ENCODE measurements at places on chromosomes 12 and 14.

- DNase-seq, result no peak
Measured at GRCh38 chr12:114780746-114781399, 96.9 kb upstream of the TBX3 start.

DNA sequence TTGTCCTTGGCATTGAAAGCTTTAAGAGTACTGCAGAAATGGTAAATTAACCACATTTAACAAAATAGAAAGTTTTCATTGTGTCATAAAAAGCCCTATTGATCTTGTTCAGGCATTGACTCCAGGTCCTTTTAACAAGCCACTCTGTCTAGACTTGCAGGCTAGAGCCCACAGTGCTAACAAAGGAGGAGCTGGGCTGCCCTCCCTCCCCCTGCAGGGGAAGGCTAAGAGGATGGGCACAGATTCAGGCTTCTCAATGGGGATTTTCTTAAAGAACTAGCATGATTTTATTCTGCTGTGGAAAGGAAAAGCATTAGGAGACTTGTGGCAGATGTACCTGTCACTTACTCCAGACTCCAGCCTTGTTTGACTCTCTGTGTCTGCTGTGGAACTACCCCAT is 463.6 kb downstream of the NRXN3 start:
- DNase-seq, result no peak

GRCh38 chr12:105748806-105749600 is 389.8 kb downstream of the NUAK1 start:
- no peak for DNase-seq

DNA sequence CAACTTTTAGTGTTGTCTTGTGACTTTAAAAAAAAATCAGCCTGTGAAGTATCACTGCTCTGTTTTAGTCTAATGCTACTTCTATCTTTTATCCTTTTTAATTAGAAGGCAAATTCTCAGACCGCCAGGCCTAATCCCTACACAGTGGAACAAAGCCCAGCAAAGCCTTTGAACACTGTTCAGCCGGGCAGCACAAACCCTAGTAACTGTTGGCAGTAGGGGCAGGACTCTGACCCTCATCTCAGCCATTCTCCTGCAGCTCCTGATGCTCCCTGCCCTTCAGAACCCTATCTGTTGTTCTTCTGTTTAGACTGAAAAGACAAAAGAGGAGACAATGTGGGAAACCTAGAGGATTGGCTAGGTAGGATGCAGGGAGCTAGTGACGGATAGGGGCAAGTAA is 78.0 kb upstream of the OTX2 start:
- DNase-seq, result peak; percentile 43

- no peak for DNase-seq
Measured at GRCh38 chr12:71266606-71267005, 108.8 kb upstream of the TSPAN8 start.

DNA sequence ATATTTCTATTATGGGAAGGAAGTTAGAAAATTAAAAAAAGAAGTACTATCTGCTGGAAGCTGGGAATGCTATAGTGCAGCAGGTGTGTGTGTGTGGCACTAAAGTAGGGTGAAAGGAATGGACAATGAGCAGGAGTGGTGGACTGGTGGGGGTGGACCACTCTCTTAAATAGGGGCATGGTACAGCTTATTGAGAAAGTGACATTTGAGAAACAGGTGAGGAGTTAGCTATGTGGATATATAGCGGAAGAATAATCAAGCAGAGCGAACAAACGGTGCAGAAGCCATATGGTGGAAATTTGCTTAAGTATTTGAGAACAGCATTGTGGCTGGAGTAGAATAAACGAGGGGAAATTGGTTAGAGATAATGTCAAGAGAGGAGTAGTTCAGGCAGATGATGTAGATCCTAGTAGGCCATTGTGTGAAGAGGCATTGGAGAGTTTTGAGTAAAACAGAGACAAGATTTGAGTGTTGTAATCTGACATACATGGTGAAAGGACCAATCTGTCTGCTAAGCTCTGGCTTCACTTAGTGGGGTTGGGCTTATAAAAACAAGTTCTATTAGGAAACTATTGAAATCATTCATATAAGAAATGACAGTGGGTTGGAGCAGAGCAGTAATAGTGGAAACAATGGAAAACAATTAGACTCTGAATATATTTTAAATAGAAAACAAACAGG is 149.2 kb upstream of the SYT10 start:
- DNase-seq, result no peak

- DNase-seq, result peak; percentile 96
Measured at GRCh38 chr14:26598081-26598671, 343 bp upstream of the NOVA1 start.

GRCh38 chr14:47483449-47483848 is 192.0 kb downstream of the MDGA2 start:
- DNase-seq, result no peak

GRCh38 chr12:130183585-130184370 is 21.5 kb downstream of the FZD10 start:
- no peak for DNase-seq

- DNase-seq, result peak; percentile 73
Measured at GRCh38 chr14:60506010-60506409, 2.9 kb upstream of the SIX6 start.

- DNase-seq, result no peak
Measured at GRCh38 chr12:118846416-118846815, 134.9 kb upstream of the SRRM4 start.

GRCh38 chr14:50578433-50578832 is 18.5 kb downstream of the ATL1 start:
- DNase-seq, result no peak

GRCh38 chr14:22671622-22672021 is 27.5 kb upstream of the OR6J1 start:
- DNase-seq, result no peak

GRCh38 chr12:64180951-64181350 is 41.1 kb downstream of the KICS2 start:
- DNase-seq, result no peak

DNA sequence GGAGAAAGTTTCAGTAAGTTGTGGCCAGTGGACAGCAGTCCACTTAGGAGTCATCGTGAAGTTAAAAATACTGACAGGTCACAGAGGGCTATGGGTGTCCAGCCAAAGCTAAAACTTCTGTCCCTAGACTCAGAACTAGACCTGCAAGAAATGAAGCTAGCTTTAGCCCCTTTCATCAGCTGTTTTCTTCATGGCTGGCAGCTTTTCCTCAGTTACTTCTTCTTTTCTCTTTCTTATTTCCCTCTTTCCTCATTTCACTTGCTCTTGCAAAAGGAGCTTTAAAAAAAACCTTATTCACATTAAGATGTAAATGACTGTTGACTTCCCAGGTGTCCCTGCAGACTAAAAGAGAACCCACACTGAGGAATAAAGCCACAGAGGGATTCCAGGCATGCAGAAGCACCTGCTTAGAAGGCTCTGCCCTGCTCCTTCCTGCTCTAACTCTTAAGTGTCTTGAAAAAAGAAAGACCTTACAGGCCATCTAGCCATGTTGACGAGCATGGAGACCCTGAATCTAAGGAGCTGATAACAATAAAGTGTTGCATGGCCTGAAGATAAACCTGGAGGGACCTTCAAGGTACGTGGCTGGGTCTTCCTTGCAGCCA is 69.7 kb upstream of the CCND2 start:
- DNase-seq, result no peak

DNA sequence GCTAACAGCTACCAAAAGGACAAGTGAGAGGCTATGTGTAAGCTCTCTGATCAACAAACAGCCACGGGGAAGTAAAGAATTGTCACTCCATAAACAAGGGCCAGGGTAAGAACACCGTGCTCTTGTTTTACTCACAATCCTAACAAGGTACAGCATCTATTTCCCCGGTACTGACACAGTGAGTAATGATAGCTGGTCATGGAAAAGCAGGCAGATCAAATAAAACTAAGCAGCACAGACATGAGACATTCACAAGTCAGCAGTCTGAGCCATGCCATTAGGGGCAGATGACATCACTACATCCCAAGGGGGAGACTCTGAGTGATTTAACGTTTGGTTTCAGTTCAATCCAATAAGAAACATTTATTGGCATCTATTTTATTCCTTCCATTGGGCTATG is 54.4 kb downstream of the ARL6IP4 start:
- no peak for DNase-seq

DNA sequence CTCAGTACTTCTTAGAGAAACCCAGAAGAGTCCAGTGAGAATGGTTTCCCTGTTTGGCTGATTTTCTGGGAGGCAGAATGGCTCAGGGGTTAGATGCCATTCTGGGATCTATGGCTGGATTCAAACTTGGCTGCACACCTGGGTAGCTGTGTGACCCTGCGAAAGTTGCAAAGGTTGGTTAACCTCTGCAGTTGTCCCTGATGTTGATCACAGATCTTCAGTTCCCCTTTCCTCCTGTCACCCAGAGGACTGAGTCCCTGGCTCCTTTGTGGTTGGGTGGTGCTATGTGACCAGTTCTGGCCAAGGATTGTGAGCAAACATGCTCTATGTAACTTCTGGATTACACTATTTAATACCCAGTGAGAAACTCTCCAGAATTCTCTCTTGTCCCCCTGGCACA is 418.0 kb downstream of the RGS6 start:
- DNase-seq, result no peak

DNA sequence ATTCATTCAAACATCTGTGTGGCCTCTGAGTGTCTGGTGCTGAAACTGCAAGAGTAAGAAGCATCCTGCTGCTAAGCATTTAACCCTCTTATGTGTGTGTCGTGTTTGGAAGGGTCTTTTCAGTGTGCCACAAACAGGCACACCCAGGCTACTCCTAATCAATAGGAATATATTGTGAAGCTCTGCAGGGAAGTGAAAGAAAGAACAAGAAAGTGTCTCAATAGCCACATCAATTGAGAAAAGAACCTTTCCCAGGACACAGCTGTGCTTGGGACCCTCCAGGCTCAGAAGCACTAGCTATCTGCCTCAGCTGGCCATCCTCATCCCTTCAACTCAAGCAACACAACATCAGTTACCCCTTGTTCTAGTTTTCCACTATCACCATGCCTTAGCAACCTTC is 13.4 kb upstream of the KRAS start:
- DNase-seq, result no peak

DNA sequence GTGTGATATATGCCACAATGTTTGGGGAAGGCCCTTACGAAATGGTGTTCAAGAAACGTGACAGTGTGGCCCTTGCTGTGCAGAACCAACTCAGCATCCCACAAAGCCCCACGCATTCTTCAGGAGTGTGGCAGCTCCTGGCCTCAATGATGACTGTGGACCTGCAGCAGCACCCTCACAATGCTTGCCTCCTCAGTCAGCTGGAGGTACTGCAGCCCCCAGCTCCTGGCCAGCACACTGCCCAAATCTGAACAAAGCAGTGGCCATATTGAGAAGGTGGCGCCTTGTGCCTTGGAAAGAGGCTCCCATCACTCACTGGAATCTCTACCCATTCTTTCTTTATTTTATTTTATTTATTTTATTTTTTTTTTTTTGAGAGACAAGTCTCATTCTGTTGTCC is 10.4 kb downstream of the POLE2 start:
- no peak for DNase-seq

- DNase-seq, result peak; percentile 55
Measured at GRCh38 chr14:24398653-24399446, at the start of gene NYNRIN. NYNRIN (plus strand) TSS chr14:24399003; CDS start chr14:24399247, 244 bp downstream.

DNA sequence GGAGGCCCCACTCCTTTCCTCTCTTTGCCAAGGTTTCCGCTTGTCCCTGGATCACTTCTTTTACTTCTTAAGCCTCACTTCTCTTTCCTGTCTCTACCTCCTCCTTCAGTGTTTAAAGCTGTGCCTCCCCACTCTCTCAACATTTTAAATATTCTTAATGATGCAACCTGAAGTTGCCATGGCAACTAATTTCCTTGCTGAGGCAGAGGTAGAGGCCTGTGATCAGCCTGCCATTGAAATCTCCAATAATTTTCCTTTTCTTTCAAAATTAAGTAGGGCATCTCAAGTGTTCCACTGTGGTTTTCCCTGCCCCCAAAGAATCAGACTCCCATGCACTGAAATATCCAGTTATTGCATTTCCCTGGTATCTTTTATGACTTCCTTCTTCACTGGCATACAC is 108.6 kb upstream of the VRK1 start:
- no peak for DNase-seq

GRCh38 chr14:58751788-58752187 is 114.0 kb downstream of the DACT1 start:
- DNase-seq, result no peak

GRCh38 chr14:59037086-59037485 is 151.4 kb upstream of the DAAM1 start:
- no peak for DNase-seq

GRCh38 chr12:76444408-76444984 is 96.3 kb upstream of the BBS10 start:
- no peak for DNase-seq

GRCh38 chr14:89025561-89026236 is 201.2 kb downstream of the TTC8 start:
- DNase-seq, result no peak

DNA sequence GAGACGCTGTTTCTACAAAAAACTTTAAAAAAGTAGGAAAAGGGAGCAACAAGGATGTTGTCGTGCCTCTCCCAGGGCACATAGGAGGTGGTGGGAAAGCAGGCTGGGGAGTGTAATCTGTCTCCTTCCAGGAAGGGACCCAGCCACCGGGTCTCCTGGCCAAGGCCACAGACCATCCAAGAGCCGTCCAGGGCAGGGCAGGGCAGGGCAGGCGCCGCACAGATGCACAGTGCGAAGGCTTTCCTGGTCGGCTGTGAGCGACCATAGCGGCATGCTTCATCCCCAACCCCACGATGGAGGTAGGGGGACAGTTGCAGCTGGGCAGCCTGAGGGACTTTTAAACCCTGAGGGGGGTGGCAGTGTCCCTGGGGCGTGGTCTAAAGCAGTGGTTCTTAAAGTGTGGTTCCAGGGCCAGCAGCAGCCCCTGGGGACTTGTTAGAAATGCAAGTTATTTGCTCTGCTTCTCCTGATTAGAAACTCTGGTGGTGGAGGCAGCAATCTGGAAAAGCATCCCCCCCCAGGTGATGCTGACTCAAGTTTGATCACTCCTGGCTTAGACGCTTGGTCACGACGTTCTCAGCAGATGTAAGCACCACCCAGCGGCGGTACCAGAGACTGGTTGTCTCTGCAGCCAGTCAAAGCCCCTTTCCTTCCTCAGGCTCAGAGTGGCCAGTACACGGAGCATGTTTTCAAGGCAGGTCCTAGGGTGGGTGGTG is 197.4 kb upstream of the PRMT8 start:
- no peak for DNase-seq

DNA sequence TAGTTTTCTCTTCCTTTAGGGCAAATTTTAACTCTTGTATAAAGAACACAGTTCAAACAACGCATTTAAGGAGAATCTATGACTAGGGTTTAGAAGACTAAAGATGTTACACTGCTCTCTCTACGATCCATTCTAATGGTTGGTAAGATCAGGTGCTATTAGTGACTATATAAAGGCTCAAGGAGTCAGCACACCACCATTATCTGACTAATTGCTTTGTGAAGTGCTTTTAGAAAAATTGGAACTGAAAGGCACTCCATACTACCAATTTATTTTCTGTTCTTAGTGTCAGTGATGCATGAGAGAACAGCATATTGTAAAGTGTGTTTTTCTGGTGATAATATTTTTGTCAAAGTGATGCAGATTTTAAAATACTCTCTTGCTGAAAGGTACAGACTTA is 136.8 kb downstream of the SYT1 start:
- DNase-seq, result no peak

- DNase-seq, result no peak
Measured at GRCh38 chr14:26926585-26926984, 328.8 kb upstream of the NOVA1 start.

GRCh38 chr14:102840771-102841528 is 63.7 kb downstream of the TRAF3 start:
- DNase-seq, result no peak

GRCh38 chr12:92595663-92596062 is 107.1 kb upstream of the PLEKHG7 start:
- DNase-seq, result no peak

All from retina (tissue), 1 donor.